T-helper 1 cell treated with Interleukin-12 subunit alpha and Interleukin-12 subunit beta and Interleukin-4 antibody, amounts not matched to agents 30 ng/mL and 1 ng/mL, for 36 hours (primary cell): ENCODE measurements at places on chromosomes 2 and 18. TPM values are rescaled to one million over a fixed set of nuclear protein-coding genes. Genes with fewer than 3 reads are reported as not detected.

SAG gene
- total RNA-seq = not detected in 2 replicates

HOXD13 gene
- not detected in 2 replicates for total RNA-seq

CCDC88A gene
- 6.8 and 7.2 TPM in 2 replicates for total RNA-seq

G6PC2 gene
- not detected in 2 replicates for total RNA-seq

UGT1A4 gene
- total RNA-seq = not detected in 2 replicates

GPAT2 gene
- 9.8 and 10.2 TPM in 2 replicates for total RNA-seq

UNC80 gene
- total RNA-seq = not detected in 2 replicates

EVX2 gene
- not detected in 2 replicates for total RNA-seq

TUBA3E gene
- total RNA-seq = not detected in 2 replicates

EML6 gene
- total RNA-seq = 0.54 and 1.3 TPM in 2 replicates

CCL20 gene
- 0.27 TPM in 1 of 2 replicates, not detected in the other for total RNA-seq

KIAA2012 gene
- total RNA-seq = not detected in 2 replicates

CYRIA gene
- 1.0 and 1.8 TPM in 2 replicates for total RNA-seq

MBD2 gene
- total RNA-seq = 140 and 164 TPM in 2 replicates

GPBAR1 gene
- 1.5 and 1.8 TPM in 2 replicates for total RNA-seq

RBKS gene
- 1.1 and 1.6 TPM in 2 replicates for total RNA-seq

TFCP2L1 gene
- not detected in 2 replicates for total RNA-seq

GAL3ST2 gene
- not detected in 2 replicates for total RNA-seq

CYB5A gene
- total RNA-seq = 34.3 and 37.8 TPM in 2 replicates
